ENCODE measurements at places on chromosomes 3 and 15.

GRCh38 chr3:66518126-66518525 is 17.3 kb upstream of the LRIG1 start:
- no peak for DNase-seq

DNA sequence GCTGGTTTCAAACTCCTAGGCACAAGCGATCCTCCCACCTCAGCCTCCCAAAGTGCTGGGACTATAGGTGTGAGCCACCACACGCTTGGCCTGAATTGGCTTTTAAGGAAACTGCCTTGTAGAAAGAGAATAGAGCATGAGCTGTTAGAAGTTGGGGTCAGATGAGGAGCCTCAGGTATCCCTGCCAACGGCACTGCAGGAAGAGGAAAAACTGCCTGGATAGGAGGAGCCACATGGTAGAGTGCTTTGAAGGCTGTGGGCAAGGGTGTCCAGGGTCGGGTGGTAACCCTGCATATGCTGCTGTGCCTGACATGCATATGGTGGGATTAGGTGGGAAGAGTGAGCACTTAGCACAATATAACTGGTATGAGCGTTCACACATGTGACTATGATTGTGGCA is 55.0 kb downstream of the BSN start:
- no peak for DNase-seq

DNA sequence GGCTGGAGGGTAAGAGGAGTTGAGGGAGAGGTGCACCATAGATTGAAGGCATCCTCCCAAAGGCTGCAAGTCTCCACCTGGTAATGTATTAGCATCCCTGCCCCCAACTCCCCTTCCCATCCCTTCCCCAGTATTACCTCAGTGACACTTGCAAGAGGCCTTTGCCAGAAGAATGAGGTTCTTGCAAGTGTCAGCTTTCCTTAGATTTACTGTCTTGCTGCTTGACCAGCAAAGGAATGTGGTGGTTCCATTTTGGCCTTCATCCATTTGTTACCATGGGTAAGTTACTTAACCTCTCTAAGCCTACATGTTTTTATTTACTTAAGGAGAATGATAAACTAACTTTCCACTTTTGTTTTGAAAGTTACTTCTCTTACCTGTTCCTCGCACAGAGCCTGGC is 108.9 kb downstream of the LRTM1 start:
- DNase-seq = no peak

GRCh38 chr3:17765819-17766472 is 23.5 kb upstream of the TBC1D5 start:
- no peak for DNase-seq

DNA sequence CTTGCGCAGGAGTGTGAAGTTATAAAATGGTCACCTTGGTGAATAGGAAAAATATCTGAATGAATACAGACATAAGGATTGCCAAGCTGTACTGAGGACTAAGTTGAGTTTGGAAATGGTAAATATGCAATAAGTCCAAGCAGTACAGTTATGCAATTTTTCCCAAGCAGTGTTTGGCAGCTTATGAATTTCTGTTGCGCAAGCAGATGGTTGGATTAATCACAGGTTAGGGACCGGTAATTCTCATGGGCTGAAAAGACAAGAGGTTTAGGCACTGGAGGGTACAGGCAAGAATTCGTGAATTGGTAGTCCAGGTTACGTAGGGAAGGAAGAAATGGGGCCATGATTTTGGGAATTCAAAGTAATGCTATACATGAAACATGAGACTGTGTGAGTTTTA is 210.3 kb downstream of the RAP2B start:
- no peak for DNase-seq

GRCh38 chr15:59814409-59814808 is 125.3 kb upstream of the BNIP2 start:
- DNase-seq = no peak

- peak; percentile 4 for DNase-seq
These were observed 231.4 kb downstream of the CDIN1 start for GRCh38 chr15:36810656-36811449.

GRCh38 chr3:115254492-115255196 is 107.6 kb upstream of the ZBTB20 start:
- DNase-seq = no peak

- DNase-seq = peak; percentile 46
These were observed 74.1 kb upstream of the MITF start for GRCh38 chr3:69665026-69665737.

- no peak for DNase-seq
These were observed 516.6 kb downstream of the EPHB1 start for GRCh38 chr3:135311699-135312098.

DNA sequence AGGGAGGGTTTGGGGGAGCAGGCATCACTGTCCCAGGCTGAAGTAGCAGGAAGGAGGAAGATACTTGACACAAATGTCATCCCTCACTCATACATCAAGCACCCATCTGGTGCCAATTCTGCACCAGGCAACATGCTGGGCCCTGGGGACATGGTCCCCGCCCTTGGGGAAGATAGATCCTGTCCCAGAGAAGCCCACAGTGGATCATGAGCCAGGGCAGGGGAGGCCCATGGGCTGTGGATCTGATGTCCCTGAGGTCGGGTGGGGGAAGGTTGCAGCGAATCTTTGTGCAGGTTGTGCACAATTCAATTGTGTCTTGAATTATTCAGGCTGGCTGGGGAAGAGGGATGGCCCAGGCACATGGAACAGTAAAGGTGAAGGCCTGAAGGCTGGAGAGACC is 6.4 kb upstream of the CCDC33 start:
- DNase-seq = no peak

DNA sequence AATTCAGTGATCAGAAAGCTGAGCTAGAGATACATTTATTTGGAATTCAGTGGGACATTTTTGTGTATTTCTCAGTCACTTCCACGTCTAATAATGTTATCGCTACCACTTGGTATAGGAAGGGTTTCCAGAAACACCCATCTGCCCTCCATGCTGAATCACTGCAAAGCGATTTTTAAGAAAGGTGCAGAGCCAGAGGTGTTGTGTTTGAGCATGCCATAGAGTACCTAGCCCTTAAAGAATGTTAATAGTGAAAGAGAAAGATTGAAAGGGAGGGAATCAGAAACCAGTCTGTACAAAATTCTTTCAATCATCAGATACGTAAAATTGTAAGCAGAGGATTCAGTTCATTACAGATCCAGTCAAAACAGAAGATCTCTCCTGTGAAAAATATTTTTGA is 80.1 kb upstream of the ARL6 start:
- DNase-seq = no peak

- no peak for DNase-seq
These were observed 188.2 kb downstream of the SI start for GRCh38 chr3:164890061-164890460.

GRCh38 chr3:126127904-126128303 is 44.0 kb upstream of the SLC41A3 start:
- DNase-seq = no peak

DNA sequence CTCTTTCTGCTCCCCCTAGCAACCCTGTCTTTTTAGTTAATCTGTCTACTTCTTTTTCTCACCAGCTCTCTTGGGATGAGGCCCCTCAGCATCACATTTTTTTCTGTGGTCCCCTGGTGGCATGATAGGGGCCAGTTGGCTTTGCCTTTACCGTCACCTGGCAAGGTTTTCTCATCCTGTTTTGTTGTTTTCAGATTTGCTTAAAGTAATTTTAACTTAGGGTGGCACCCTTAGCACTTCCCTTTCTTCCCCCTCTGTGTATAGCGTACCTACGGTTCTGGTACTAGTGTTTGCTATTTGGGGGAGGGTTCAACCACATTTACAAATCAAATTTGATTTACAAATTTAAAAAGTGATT is 35.6 kb downstream of the PDCD6IP start:
- DNase-seq = no peak
